ENCODE measurements at places on chromosomes 1 and 21.

DNA sequence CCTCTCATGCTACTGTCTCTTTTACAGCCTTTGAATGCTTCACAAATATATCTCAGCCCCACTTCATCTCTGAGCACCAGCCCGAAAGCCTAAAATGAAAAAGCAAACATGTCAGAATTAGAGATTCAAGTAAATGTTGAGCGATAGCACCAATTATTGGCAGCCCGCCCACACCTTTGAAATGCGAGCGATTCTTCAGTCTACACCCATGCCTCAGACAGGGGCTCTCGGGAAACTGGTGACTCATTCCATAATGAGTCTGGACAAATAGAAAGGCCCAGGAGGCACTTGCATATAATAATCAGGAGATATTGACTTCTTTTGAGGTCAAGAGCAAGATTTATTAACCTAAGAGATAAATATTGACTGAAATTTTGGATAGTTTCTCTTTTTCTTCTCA, 487.3 kb upstream of the PTBP2 start:
- no peak for DNase-seq

DNA sequence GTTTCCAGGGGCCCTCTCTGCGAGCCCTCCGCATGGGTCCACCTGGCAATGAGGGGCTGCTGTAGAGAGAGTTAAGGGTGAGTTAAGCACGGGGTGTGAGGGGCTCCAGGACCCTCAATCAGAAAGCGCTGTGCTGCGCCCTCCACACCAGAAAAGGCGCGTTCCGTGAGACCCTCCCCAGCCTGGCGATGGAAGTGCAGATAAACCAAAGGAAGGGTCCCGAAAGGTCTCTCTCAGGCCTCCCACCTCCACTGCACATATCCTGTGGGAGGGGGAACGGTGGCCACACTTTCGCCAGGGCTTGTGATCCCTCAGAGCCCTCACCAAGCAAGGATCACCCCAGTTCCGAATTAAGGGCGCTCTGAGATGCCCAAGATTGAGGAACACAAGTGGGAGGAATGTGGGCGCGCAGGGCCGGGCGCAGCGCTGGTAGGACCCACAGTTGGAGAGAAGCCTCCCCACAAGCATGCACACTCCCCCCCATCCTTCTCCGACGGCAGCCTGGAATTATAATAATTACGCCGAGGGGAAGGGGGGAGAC, 1.1 kb downstream of the WNT3A start:
- DNase-seq, result peak; percentile 83

DNA sequence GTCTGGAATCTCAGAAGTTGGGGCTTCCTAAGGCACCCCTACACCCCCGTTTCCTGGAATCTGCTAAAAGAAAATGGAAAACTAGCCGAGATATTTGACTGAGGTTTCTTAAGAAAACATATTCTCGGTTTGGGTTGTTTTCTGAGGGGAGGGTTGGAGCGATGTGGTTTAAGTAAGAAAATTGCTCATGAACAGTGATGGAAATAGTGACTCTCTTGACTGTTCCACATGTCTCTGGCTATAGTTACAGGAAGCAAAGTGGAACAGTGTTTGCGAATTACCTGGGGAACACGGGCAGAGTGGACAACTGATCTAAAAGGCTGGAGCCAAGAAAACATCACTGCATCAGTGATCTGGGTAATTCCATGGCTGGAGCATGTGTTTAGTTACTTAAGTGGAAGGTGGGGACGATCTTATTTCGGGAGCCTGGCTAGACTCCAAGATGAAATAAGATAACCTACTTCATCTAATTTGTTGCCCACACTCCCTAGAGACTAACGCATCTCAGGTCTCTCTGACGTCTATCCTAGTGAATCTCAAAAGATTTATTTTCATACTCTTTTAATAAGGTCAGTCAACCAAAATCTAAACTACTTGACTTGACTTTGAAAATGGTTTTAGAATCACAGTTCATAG, 92.4 kb downstream of the KCNJ15 start:
- DNase-seq, result peak; percentile 90

DNA sequence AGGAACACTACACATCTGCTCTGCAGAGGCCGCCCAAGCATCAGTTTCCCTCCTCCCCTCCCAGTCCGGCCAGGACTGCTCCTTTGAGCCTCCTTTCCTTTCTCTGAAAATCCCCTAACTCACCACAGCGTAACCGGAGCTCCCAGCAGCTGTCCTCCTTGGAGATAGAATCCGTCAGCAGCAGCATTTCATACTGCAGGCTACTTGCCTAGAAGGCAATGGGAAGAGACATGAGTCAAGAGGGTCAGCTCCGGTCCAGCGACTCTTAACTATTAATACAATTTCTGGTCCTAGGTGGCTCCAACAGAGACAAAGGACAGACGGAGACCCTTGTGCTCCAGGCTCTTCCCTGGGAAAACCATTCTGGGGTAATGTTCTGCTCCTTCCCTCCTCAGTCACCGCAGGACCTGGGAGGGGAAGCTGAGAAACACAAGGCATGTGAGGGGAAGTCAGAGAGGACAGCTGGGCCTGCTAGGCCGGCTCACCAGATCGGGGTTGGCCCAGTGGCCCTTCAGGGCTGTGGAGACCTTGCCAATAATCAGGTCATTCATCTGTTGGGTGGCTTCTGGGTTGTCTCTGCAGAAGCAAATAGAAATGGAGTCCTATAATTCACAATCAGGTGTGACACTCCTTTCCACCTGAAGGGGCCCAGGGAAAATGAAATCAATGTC, 99.7 kb downstream of the UBR4 start:
- DNase-seq, result no peak

DNA sequence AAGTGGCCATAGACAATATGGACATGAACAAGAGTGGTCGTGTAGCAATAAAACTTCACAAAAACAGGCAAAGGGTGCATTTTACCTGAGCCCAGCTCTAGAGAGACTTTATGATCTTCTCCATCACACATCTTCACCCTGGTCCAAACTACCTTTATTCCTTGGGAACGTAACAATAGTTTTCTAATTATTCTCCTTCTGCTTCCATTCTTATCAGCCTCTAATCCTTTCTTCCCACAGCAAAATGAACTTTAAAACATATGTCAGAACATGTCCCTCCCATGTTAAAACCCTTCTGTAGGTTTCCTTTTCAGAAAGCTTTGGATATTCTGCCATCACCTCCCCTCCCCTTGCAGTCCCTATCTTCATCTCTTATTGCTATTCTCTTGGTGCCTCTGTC, 395.2 kb upstream of the PLXNA2 start:
- DNase-seq, result peak; percentile 74

DNA sequence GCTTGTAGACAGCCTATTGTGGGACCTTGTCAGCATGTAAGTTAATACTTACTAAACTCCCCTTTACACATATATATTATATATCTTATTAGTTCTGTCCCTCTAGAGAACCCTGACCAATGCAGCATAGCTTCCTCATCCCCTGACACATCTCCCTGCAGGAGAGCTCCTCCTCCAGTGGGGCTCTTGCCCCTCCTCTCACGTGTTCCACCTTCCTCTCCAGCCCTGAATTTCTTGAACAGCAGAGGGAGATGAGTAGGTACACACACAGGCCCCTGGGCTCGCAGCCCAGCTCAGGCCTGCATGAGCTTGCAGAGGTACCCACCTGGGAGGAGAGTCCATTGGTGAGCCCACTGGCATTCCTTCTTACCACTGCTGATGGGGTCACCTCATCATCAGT, 27.3 kb upstream of the GOLT1A start:
- DNase-seq, result peak; percentile 60

DNA sequence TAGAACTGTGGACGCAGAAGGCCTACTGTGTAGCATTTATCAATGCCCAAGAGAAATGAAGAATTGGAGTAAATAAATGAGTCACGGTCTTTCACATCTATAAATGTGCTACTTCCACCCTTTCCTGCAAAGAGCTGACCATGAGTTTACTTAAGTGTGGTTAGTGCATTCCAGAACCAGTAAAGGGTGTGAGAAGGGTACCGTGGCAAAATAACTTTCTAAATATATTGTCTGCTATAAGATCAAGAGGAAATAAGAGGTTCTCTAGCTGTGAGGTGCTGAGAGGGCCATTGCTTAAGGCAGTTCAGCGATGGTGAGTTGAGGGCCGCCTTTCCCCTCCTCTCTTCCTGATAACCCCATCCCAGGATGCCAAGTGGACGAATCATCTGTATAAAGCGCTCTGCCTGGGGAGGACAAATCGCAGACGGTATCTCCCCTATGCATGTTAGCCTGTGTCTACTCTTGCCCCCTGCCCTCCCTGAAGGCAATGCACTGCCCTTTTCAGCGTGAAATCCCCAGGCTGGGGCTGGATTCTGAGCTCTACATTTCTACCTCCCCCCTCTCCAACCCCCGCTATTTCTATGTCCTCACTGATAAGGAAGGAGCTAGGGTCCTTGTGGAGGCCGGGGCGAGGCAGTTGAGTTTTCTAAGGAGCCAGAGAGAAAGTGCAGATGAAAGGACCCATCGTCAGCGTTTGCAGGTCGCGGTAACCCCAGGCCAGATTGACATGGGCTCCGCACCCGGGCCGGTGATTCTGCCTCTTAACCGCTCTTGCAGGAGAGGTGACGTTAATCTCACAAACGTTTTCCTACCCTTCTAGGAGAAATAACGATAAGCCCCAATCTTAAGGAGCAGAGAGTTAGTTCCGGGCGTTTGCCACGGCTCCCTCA, 1.5 kb upstream of the NCAM2 start:
- DNase-seq, result peak; percentile 87

DNA sequence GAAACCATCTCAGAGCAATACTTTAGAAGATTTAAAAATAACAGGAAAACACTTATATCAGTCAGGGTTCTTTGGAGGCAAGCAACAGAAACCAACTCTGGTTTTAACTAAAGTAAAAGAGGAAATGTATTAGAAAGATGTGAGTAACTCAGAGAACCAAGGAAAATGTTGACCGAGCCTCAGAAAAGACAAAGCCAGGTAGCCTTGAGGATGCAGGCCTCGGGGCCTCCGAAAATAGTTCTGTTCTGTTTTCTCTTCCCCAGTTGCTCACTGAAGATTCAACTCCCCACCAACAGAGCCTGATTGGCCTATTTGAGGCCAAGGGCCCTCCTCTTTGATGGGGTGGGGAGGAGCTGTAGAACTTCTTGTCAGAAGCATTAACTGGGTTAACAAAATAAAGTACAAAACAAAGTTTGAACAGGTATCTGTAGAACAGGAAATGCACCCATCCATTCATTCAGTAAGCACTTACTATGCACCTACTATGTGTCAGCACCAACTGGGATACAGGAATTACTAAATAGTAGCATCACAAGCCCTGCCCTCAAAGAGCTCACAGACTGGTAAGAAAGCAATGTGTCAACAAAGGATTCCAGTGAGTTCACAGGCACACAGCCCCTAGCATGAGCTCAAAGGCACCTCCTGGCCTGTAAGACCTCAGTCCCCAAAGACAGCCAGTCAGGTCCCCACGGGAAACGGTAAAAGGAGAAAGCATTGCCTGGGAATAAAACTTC, 12.6 kb downstream of the SLAMF8 start:
- no peak for DNase-seq

DNA sequence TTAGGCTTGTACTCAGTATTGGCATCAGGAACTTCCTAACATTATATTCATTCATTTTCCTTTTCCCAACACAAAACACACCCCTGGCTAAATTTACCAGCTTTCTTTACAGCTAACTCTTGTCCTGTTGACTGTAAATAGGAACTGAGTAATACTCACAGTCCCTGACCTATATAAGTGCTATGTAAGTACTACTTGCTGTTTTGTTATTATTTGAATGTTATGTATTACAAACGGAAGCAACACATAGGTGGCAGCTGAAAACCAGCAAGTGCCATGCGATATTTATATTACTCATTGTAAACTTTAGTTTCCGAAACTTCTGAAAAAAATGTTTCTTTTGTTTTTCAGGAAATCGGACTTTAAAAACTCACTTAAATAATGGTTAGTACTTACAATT, 21.5 kb downstream of the PTGER3 start:
- no peak for DNase-seq

GRCh38 chr1:209741193-209741592, 14.7 kb upstream of the TRAF3IP3 start:
- no peak for DNase-seq

DNA sequence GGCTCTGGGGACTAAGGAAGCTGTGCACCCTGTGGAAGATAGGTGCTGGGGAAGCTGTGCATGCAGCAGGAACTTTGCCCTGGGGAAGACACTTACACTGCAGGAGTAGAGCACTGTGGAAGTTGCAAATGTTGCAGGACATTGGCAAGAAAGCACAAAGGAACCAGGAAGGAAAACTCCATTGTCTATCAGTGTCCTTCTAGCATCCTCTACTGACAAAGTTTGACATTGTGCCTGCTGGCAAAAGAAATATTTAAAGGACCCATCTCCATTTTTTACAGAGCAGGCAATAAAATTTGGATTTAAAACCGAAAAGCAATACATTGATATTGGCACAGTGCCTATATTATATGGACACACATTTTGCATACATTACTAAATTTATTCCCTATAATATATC, 394.1 kb downstream of the PBX1 start:
- DNase-seq, result peak; percentile 10

GRCh38 chr1:43704838-43705237, 2.5 kb upstream of the ST3GAL3 start:
- DNase-seq, result no peak

- peak; percentile 80 for DNase-seq
Measured at GRCh38 chr1:51303751-51304251, 26.6 kb downstream of the TTC39A start.

DNA sequence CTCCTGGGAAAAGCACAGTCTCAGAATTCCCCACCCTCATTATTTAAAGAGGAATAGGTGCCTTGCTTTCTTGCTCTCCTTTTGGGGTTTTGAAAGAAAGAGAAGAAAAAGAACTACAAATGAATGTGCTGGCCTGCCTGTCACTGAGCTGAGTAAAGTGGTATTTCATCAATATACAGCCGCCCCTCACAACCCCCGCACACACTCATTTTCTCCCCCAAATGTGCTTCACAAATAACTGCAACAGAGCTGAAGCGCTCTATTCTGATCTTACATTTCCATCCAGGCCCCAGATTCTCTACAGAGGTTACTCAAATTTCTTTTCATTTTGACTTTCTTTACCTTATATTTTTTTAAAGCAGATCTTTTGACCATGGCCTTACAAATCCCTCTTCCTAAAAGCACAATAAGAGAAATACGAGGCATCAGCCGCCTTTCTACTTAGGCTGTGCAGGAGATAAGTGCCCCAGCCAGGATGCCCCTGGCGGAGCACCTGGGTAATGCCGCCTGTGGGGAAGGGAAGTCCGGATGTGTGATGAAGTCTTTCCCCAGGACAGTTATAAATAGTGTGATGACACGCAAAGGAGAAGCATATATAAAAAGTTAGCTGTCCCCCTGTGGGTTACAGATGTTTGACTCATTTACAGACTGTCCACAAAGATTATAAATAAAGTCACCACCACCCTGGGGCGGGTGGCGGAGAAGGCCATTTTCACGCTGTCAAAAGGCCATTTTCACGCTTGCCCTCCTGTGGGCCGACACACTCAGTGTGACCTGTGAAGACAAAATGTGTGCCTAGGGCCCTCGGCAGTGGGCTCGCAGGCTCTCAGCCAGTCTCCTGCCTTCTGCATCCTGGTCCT, 6.5 kb downstream of the KCNN3 start:
- DNase-seq, result peak; percentile 92

GRCh38 chr1:162696286-162696862, 64.1 kb downstream of the DDR2 start:
- peak; percentile 82 for DNase-seq

Data from osteoblast (primary cell).